HS-27A (cell line): ENCODE measurements at places on chromosomes 3 and 15.

DNA sequence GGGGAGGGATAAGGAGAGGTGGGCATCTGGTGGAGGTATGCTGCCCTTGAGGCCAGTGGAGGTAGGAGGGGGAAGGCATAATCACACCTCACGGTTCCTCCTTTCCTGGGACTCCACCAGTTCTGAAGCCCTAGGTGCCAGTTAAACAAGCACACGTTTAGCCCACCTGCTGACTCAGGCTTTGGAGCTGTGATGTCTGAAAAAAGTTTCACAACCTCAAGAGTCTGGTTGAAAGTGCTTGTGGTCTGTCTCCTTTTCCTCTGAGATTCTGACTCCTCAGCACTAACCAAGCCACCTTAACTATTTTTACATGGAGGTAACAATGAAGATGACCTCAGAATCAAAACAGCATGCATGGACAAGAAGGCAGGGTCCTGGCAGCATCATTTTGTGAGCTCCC, 23.0 kb downstream of the HPS3 start:
- DNase-seq: no peak

GRCh38 chr3:32712506-32713055, 27.6 kb downstream of the CNOT10 start:
- no peak for DNase-seq

DNA sequence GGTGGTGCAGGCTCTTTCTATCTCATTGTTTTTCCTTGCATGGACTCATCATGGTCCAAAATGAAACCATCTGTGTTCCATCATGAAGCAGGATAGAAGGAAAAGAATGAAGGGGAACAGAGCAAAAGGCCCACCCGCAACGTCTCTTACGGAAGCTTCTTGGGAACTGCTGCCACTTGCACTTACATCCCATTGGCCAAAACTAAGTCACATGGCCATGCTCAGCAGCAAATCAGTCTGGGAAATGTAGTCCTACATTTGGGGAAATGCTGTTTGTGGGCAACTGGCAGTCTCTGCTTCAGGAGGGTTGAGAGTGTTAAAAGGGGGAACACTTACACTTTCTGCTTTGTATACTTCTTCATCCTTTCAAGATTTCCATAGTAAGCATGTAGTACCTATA, 191.6 kb downstream of the SV2B start:
- no peak for DNase-seq

DNA sequence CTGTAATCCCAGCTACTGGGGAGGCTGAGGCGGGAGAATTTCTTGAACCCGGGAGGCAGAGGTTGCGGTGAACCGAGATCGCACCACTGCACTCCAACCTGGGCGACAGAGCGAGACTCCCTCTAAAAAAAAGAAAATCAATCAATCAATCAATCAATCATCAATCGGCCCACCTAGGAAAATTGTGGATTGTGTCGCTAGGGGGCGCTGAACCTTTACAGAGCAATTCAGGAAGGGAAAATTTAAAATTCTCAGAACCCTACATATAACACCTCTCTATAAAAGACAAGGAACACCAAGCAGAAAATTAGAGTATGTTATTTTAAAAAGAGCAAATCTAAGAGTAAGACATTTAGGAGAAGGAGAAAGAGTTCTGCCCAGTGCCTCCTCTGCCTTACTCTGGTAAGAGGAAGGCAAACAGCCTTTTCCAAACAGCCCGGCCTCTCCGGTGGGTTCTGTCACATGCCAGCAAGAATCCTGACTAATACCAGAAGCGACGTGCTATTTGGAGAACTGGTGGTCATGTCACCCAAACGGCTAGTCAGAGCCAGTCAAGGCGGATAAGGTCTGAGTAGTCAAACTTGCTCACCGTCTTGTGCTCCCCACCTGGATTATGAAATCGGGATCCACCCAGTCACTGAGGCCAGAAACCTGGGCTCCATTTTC, 22.3 kb upstream of the SMCO1 start:
- DNase-seq: no peak

GRCh38 chr3:190056742-190057141, 64.0 kb downstream of the P3H2 start:
- DNase-seq: no peak

DNA sequence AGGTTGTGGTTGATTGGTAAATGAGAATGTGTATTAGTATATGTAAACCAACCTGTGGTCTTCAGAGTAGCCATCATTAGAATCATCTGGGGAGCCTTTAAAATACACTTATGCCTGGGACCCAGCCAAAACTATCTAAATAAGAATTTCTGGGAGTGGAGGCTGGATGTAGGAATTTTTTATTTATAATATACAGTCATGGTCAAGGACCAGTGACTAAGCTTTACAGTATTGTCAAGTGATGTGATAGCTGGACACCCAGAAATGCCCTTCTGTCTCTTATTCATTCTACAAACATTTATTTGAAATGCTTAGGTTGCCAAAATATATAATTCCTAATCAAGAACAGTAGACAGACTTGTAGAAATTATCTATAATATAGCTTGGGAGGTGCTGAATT, 132.2 kb downstream of the MBNL1 start:
- DNase-seq: peak; percentile 68

- DNase-seq: no peak
Measured at GRCh38 chr3:42655331-42655888, 1.9 kb downstream of the ZBTB47 start.

GRCh38 chr15:50687302-50687902, 805 bp upstream of the TRPM7 start:
- DNase-seq: no peak

- DNase-seq: peak; percentile 95
Measured at GRCh38 chr3:127590593-127591465, at the start of gene TPRA1. TPRA1 (minus strand) TSS chr3:127590733; CDS start chr3:127580146, 10,587 bp downstream.

DNA sequence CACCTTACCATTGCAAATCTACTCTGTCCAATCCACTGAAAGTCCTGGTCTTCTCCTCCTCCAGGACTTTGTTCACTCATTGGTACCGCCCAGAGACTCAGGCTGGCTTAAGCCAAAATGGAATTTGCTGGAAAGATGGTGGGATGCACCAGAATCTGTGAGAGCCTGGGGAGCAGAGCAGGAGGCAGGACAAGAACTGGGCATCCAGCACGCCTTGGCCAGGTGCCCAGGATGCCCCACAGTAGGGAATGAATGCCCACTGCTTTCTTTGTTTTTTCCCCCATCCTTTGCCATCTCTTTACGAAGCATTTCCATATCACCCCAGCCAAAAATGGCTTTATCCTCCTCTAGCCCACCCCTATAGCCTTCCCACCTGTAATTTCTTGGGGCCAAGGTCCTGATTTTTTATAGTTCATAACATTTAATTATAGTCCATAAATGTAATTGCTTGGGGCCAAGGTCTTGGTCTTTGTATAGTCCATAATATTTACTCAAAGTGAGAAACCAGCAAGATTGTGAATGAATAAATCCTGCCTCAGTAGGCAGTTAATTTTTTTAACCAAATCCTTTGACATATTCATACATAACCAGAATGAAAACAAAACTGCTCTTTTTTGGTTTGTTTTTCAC, 23.3 kb upstream of the IREB2 start:
- no peak for DNase-seq

GRCh38 chr3:89104499-89104898, 2.9 kb upstream of the EPHA3 start:
- no peak for DNase-seq

DNA sequence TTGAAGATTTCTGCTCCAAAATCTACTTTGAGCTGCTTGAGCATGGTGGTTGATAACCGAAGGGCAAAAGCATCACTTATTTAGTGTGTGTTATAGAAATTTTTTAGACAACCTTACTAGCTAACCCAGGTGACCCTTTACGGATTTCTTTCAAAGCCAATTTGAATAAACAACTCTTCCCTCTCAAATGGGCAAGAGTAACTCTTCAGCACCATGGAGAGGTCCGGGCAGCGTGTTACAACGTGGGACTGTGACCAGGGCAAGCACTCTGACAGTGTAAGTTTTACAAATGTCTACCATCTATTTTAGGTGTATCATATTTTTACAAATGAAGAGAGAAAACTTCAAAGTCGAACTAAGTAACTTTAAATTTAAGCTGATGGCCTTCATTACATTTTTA, 471.8 kb downstream of the MFSD1 start:
- no peak for DNase-seq

DNA sequence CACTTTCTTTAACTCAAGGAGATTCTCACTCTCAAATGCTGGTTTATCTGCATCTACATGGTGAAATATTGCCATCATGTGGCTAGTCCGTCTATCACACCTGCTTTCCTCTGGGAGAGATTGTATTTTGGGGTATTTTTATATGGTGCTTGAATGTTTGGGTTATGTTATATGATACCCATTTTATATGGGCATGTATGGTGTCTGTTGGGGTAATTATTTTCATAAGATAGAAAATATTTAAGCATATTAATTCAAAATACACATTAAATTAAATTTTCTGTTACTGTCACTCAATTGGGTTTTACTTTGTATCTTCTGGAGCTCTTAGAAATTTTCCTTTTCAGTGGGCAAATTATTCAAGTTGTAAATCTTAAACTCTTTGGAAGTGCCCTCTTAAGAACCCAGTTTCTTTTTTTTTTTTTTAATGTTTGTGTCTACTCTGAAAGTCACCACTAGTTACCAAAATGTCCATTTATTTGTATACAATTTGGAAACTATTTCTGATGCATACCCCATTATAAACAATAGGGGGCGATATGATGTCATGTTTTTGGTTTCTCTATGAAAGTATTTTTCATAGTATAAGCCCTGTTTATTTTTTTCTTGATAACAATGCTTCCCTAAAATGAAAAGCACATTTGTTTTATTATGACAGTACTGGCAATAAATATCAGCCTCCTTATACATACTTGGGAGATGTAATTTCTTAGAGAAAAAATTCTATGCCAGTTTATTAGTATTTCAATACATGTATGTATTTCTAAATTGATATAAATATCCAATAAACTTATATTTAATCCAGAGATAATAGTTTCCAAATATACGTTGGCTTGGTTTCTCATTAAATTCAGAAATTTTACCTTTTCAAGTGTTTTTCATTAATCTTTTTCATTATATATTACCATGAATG, 36.1 kb upstream of the PLSCR5 start:
- DNase-seq: peak; percentile 33

DNA sequence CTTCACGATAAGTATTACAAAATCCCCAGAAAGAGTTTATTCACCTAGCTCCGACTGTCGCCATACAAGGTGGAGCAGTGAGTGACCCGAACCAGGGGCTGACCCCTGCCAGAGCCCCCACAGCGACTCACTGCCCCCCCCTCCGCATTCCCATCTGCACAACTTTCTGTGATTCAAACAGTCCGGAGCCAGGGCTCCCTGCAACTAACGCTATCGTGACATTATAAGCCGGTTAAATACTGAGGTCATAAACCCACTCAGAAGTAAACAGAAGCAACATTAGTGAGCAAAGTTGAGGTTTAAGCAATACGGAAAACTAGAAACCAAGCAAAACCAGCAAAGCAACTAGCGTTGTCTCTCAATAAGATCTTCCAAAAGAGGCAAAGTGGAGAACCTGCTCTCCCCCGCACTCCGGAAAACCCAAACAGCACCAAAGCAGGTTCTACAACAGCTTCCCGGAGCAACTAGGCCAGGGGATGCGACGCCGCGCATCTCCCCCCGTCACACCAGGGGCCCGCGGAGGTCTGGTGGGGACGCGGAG, 642 bp downstream of the SCAP start:
- DNase-seq: peak; percentile 20

DNA sequence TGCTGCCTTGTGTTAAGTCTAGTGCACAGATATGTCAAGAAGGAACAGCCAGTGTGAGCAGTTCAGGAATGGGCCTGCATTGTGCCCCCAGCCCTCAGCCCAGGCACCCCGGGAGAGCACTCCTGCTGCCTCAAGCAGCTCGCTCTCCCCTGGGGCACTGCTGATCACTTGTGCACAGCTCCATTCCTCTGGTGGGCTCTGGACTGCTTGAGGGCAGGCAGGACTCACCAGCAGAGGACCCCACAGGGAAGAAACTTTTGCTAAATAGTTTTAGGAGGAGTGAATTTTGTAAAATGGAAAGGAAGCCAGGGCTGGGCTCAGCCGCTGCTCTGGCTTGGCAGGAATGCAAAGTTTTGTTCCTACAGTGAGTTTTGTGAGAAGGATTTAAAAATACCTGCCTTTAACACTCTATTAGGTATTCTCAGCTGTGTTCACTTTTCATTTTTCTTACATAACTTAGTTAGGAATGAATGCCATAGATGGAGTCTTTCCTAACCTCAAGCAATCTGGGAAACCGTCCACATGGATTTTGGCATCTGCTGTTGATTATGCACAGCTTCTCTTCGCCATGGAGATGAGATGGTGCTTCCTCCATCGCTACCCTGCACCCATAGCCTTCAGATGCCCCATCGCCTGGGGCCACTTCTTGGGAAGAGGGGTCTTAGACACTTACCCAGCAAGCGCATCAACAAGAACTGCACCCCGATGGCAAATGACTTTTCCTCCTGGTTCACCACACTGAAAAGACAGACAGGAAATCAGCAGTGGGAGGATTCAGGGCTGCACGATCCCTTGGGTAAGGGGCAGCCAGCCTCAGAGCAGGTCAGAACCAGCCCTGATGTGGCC, 42.3 kb upstream of the RAB6B start:
- DNase-seq: no peak

GRCh38 chr15:92232317-92232716, 161.4 kb upstream of the ST8SIA2 start:
- no peak for DNase-seq

- DNase-seq: no peak
Measured at GRCh38 chr15:63181648-63182047, 7.8 kb upstream of the RAB8B start.

DNA sequence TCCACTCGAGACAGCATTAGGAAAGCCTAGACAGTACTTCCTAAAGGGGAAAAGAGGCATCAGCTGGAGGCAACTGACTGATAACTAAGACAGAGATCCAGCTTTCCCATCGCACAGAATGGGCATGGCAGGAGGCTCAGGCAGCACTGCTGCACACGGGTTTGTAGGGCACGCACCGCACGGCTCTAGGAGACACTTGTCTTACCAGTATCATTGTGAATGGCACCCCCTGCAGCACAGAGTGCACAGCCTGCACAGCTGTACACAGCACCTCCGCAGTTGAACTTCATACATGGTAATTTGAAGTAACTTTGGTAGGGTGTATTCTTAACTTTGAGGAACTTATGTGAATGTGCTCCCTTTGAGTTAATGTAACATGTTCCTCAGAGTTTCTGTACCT, 281.6 kb downstream of the PLCL2 start:
- DNase-seq: no peak

- DNase-seq: no peak
Measured at GRCh38 chr3:192817053-192817452, 89.7 kb upstream of the FGF12 start.

DNA sequence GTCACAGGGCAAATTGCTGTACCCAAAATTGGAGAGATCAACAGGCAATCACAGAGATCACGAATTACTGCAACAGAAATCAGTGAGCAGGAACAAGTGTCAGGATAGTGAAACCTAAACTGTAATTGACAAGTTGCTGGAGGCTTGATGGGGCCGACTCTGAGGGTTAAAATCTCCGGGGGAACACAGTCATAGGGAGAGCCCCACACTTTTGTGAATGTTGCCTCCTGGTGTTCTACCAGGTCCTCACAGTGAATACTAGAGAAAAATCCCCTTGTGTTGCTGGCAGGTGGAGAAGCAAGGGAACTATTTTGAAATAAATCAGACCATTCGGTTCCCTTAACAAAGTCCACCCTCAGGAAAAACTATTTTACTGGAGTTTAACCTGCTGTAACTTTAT, 697.5 kb upstream of the CBLB start:
- no peak for DNase-seq
